ENCODE measurements at places on chromosomes 16 and 17.
A peak's percentile ranks its signal among the peaks of the same experiment; 100 is the strongest.

DNA sequence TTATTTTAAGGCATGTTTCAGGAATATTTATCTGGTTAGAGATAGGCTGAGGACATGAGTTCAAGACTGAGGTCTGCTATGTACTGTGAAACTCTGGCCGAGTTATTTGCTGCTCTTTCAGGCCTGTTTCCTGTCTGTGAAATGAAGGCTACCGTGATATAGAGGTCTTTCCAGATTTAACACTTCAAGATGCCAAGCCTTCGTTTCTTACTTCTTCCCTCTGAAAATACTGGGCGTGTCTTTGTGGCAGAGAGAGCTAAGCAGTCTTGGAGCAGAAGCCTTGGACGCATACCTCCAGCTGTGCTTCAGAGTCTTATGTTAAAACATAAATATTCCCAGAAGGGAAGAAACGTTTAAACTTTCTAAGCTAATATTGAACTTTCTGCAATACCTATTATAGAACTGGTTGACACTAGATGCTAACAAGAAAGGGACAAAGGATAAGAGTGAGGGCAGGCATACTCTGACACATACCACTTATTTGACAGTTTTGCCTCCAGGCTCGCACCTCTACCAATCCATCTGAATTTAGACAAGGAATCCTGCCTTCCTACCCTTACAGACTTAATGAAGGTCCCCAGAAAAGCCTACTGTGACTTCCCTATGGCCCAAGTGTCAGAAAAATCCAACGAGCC, 17.5 kb downstream of the WIPI1 start:
- DNase-seq = no peak

GRCh38 chr17:1077581-1077985, 80.7 kb downstream of the TIMM22 start:
- no peak for DNase-seq

GRCh38 chr16:3198334-3199072, 10.5 kb downstream of the OR1F1 start:
- no peak for DNase-seq

DNA sequence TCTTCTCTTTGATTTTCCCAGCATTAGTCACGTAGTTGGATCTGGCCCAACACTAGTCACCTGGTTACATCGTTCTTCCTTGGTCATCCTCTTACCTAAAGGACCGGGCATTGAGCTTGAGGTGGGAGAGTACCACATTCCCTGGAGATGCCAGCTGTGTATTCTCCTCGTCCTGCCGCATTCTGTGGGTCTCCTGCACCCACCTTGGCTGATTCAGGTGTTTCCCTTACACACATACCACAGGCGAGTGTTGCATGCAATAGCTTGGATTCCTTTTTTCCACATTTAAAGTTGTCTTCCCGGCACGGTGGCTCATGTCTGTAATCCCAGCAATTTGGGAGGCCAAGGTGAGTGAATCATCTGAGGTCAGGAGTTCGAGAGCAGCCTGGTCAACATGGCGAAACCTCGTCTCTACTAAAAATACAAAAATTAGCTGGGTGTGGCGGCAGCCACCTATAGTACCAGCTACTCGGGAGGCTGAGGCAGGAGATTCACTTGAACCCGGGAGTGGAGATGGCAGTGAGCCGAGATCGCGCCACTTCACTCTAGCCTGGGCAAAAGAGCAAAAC, 21.6 kb upstream of the CLEC18C start:
- no peak for DNase-seq

GRCh38 chr17:36901506-36901905, 35.8 kb upstream of the LHX1 start:
- DNase-seq = peak; percentile 97

- peak; percentile 70 for DNase-seq
These were observed 339.0 kb downstream of the MAF start for GRCh38 chr16:79261481-79261940.

- no peak for DNase-seq
These were observed 43.4 kb upstream of the PRSS54 start for GRCh38 chr16:58338205-58338604.

- DNase-seq = no peak
These were observed 13.7 kb upstream of the CA4 start for GRCh38 chr17:60135951-60136666.

DNA sequence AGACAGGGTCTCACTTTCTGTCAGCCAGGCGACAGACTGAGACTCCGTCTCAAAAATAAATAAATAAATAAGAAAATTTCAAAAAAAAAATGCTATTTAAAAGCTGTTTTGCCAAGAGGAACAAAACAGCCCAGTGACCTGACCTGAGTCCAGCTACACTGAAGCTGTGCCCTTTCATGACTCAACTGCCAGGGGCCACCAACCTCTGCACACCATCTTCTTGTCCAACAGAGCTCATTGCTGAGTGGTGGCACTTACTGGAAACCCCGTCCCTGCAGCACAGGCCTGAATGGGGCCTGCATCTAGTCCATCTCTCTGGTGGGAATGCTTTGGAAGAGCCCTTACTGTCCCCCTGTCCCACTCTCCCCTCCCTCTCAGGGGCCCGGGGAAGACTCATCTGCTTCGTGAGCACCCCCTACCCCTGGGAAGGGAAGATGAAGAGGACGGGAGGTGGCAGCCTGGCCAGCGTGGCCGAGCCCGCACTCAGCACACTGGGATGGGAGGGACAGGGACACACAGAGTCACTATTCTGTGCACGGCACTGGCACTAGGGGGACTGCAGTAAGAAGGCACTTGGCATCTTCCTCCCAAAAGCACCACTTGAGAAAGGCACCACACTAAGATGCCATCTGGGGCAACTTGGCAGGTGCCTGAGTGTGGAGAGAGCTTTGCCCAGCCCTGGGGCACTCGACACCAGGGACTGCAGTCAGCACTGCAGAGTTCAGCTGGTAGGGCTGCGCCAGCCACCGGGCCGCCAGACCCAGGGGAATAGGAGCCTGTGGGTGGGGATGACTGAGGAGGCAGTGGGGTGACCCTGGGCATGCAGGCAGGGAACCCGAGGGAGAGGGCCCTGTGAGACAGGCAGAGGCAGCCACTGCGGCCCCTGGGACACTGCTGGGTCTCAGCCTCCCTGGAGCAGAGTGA, 13.5 kb downstream of the FBXO31 start:
- no peak for DNase-seq

GRCh38 chr16:70803319-70803718, 2.4 kb upstream of the VAC14 start:
- no peak for DNase-seq

DNA sequence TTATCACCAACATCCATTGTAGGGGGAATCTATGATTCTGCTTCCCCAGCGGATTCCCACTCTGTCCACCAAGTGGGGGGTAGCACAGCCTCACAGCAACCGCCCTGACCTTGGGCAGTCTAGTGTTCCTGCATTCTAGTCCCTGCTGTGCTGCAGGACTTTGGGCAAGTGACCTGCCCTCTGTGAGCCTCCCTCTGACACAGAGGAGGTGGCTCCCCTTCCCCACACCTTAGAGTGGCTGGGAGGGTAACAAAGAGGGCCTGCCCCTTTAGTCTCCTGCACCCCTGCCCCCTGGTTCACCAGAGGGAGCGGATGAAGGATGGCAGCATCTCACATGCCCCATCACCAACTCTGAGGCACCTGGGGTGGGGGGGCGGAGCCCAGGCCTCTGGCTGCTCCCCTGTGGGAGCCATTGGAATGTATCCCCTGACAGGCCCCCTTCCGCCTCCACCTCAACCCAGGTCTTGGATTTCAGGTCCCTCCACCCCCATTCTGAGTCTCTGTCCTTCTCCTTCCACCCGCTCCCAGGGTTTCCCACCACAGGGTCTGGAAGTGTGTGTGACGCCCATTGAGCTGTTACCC, 10.1 kb downstream of the GAS2L2 start:
- no peak for DNase-seq
